ENCODE measurements at places on chromosomes 2 and 18. TPM values are rescaled to one million over a fixed set of nuclear protein-coding genes. Genes with fewer than 3 reads are reported as not detected.

Gene RGPD3
- polyA plus RNA-seq: 0.04 TPM

Gene C1QL2
- polyA plus RNA-seq: not detected

Gene RNF144A
- 6.4 TPM for polyA plus RNA-seq

Gene CFAP221
- 0.08 TPM for polyA plus RNA-seq

Gene HOXD13
- not detected for polyA plus RNA-seq

Gene CEBPZOS
- 35.1 TPM for polyA plus RNA-seq
